Osteocyte (in vitro differentiated cells): ENCODE measurements at places on chromosomes 7 and 10. TPM values are rescaled to one million over a fixed set of nuclear protein-coding genes. Genes with fewer than 3 reads are reported as not detected.
A peak's percentile ranks its signal among the peaks of the same experiment; 100 is the strongest.

The AQP1 gene
- total RNA-seq: 6.0 and 6.7 TPM in 2 replicates

The SLC29A4 gene
- 7.9 and 9.7 TPM in 2 replicates for total RNA-seq

The ETV1 gene
- total RNA-seq: 14.5 and 15.2 TPM in 2 replicates

The TAS2R3 gene
- 1.6 and 2.6 TPM in 2 replicates for total RNA-seq

The GARIN1A gene
- 3.9 TPM in 2 replicates for total RNA-seq

The ZSCAN25 gene
- total RNA-seq: 19.6 and 20.7 TPM in 2 replicates

The PTER gene
- 2.6 and 3.1 TPM in 2 replicates for total RNA-seq

The SLC18A3 gene
- total RNA-seq: 0.32 and 0.34 TPM in 2 replicates

The ERVW-1 gene
- not detected in 2 replicates for total RNA-seq

The FAM221A gene
- total RNA-seq: 4.0 TPM in 2 replicates

The TYW1 gene
- 16.3 and 17.2 TPM in 2 replicates for total RNA-seq

The KIAA1549 gene
- total RNA-seq: 12.2 and 12.8 TPM in 2 replicates

DNA sequence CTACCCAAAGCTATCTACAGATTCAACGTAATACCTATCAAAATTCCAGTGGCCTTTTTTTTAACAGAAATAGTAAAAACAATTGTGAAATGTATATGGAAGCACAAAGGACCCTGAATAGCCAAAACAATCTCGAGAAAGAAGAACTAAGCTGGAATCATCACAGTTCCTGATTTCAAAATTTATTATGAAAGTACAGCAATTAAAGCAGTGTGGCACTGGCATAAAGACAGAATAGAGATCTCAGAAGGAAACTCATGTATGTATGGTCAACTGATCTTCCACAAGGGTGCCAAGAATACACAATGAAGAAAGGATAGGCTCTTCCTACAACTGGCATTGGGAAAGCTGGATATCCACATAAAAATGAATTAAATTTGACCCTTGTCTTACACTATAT, 23.2 kb downstream of the PNLIPRP3 start:
- no peak for DNase-seq
- no peaks in the 10 kb centered on the region for H3K4me1 ChIP-seq
- H3K27ac ChIP-seq: no peak overlapping the region
- peaks cover 27% of the 10 kb centered on the region for H3K27me3 ChIP-seq
- no peak overlapping the region for H3K4me3 ChIP-seq
- no peaks in the 10 kb centered on the region for H3K36me3 ChIP-seq

GRCh38 chr7:92266415-92267241, 20.9 kb downstream of the ANKIB1 start:
- no peak overlapping the region for H3K27ac ChIP-seq
- H3K4me1 ChIP-seq: no peaks in the 10 kb centered on the region
- no peaks in the 10 kb centered on the region for H3K27me3 ChIP-seq
- no peak for DNase-seq

DNA sequence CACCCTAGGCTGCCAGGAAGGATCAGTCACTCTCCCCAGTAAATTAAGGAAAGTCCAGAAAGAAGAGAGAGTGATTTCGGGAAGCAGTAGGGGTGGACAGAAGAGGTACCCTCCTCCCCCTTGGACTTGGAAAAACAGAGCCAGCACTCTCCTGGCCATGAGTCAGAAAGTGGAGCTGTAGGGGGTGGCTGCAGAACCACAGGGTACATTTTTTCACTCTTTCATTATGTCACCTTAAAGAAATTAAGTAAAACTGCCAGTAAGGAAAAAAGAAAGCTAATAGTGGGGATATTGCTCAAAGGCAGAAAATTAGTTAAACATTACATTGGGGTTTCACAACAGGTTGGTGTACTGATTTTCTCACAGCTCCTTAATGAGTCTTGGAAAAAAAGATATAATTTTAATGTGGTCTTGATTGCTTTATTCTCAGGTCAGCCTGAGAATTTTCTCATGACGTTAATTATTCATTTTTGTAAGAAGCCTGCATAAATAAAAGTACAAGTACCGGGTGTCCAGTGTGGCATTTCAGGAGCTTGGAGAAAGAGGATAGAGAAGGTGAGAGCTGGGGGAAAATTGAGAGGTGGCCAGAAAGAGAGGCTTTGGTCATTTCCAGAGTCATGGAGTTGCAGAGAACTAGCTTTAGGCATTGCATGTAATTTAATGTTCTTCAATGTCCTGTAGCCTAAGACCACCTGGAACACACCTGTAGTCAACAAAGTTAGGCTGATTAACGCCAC, 23.2 kb upstream of the AOAH start:
- no peaks in the 10 kb centered on the region for H3K27me3 ChIP-seq
- H3K27ac ChIP-seq: peak overlapping the region; percentile 55
- H3K36me3 ChIP-seq: no peaks in the 10 kb centered on the region
- H3K4me1 ChIP-seq: peaks cover 23% of the 10 kb centered on the region
- DNase-seq: no peak
- peak overlapping the region; percentile 8 for H3K4me3 ChIP-seq

DNA sequence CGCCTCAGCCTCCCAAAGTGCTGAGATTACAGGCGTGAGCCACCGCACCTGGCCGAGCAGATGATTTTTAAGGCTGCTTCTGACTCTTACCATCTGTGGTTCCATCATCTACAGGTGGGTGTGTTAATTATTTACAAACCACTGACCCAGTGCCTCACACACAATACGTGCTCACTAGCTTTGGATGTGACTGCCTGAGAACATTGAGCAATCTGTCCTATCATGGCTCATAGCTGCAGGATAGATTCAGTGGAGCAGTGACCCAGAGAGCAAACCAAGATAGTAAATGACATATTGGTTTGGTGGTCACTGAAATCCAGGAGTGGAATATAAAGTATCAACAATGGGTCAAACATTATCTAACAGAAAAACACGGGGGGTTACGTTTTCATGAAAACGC, 24.1 kb downstream of the GPAM start:
- H3K4me1 ChIP-seq: no peaks in the 10 kb centered on the region
- H3K27me3 ChIP-seq: no peaks in the 10 kb centered on the region
- peaks cover 58% of the 10 kb centered on the region for H3K36me3 ChIP-seq
- no peak for DNase-seq
- H3K27ac ChIP-seq: no peak overlapping the region

- H3K27ac ChIP-seq: no peak overlapping the region
- H3K36me3 ChIP-seq: no peaks in the 10 kb centered on the region
- no peaks in the 10 kb centered on the region for H3K27me3 ChIP-seq
- no peak for DNase-seq
- H3K4me3 ChIP-seq: no peak overlapping the region
- H3K4me1 ChIP-seq: peaks cover 11% of the 10 kb centered on the region
These were observed 65.1 kb downstream of the CAMK1D start for GRCh38 chr10:12414278-12414989.

DNA sequence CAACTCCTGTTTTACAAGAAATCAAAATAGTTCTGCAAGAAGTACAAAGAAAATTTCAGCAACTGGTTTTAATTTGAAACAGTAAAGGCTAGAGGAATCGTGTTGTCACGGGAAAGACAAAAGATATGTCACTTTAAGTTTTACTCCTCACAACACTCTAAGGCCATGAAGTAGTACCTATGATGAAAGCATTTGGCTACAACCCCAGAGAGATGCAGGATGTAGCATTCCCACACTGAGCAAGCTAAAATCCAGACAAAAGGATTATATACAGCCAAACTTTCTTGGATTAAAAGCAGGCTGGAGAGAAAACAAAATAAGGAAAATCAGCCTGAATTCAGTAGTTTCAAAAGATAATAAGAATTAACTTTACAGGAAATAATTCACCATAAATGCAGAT, 245.5 kb upstream of the STEAP1 start:
- H3K4me1 ChIP-seq: no peaks in the 10 kb centered on the region
- no peaks in the 10 kb centered on the region for H3K36me3 ChIP-seq
- H3K27ac ChIP-seq: no peak overlapping the region
- DNase-seq: no peak
- no peaks in the 10 kb centered on the region for H3K27me3 ChIP-seq
- no peak overlapping the region for H3K4me3 ChIP-seq

DNA sequence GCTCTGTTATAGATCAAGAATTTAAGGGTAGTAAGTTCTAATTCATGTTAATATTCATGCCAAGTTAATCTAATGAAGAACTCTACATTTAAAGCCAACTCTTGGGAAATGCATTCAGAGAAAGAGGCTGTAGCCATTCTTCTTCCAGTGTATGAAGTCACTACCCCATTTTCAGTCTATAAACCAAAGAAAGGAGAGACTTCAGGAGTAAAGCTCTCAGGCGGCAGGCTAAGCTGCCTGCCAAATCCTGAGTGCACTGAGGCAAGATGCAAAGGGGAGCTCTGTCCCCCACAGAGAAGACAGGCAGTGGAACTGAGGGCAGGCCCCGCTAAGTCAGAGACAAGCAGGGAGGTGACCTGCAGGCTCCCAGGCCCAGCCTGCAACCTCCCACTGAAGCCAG, 41.5 kb downstream of the SLIT1 start:
- peaks cover 12% of the 10 kb centered on the region for H3K4me1 ChIP-seq
- H3K27ac ChIP-seq: no peak overlapping the region
- no peak for DNase-seq
- H3K36me3 ChIP-seq: no peaks in the 10 kb centered on the region
- no peak overlapping the region for H3K4me3 ChIP-seq
- peaks cover 75% of the 10 kb centered on the region for H3K27me3 ChIP-seq

- no peak for DNase-seq
- peak overlapping the region; percentile 90 for H3K4me3 ChIP-seq
These were observed 159.4 kb downstream of the FRMD4A start for GRCh38 chr10:14171336-14171735.

- peaks cover 44% of the 10 kb centered on the region for H3K4me1 ChIP-seq
- H3K27me3 ChIP-seq: no peaks in the 10 kb centered on the region
These were observed 8.0 kb upstream of the HSPB1 start for GRCh38 chr7:76294344-76295024.

- peaks cover 34% of the 10 kb centered on the region for H3K4me1 ChIP-seq
- H3K36me3 ChIP-seq: peaks cover 2% of the 10 kb centered on the region
- DNase-seq: peak; percentile 80
These were observed 2.0 kb upstream of the HMX3 start for GRCh38 chr10:123133541-123134342.

DNA sequence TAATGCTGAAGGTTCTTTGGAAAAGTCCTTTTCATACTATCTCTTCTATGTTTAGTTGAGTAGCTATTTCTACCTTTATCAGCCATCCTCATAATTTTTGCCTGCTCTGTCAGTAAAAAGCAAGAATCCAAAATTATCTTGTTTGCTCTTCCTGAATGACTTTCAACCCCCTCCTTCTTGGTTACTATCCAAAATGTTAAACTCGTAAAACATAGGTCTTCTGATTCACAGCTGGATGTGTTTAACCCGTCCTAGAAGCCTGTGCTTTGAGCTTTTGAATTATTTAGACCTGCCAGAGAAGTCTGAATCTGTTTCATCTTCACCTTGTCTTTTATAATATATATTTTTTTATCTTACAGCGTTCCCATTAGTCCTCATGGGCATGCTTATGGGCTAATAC, 136.4 kb upstream of the MDFIC start:
- DNase-seq: no peak
- no peak overlapping the region for H3K4me3 ChIP-seq
- H3K27ac ChIP-seq: no peak overlapping the region

- H3K27me3 ChIP-seq: no peaks in the 10 kb centered on the region
- no peaks in the 10 kb centered on the region for H3K4me1 ChIP-seq
- no peak overlapping the region for H3K4me3 ChIP-seq
- H3K36me3 ChIP-seq: no peaks in the 10 kb centered on the region
- DNase-seq: no peak
These were observed 325.6 kb downstream of the PHTF2 start for GRCh38 chr7:78124216-78124615.

- peaks cover 24% of the 10 kb centered on the region for H3K4me1 ChIP-seq
- H3K27ac ChIP-seq: peak overlapping the region; percentile 40
- H3K4me3 ChIP-seq: no peak overlapping the region
- no peaks in the 10 kb centered on the region for H3K27me3 ChIP-seq
- H3K36me3 ChIP-seq: peaks cover 14% of the 10 kb centered on the region
- no peak for DNase-seq
These were observed 14.8 kb downstream of the NACAD start for GRCh38 chr7:45073786-45074527.

DNA sequence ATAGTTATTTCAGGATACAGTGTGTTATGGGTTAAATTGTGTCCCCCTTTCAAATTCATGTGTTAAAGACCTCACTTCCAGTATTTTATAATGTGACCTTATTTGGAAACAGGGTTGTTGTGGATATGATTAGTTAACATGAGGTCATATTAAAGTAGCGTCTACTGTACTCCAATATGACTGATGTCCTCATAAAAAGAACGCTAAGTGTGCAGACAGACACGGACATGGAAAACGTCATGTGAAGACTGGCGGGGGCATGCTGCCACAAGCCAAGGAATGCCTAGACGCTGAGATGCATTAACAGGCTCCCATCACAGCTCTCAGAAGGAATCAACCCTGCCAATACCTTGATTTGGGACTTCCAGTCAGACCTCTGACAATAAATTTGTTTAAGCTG, 1.5 kb upstream of the WDR37 start:
- H3K36me3 ChIP-seq: peaks cover 13% of the 10 kb centered on the region
- H3K4me3 ChIP-seq: peak overlapping the region; percentile 95
- DNase-seq: no peak
- peak overlapping the region; percentile 34 for H3K27ac ChIP-seq
- H3K27me3 ChIP-seq: no peaks in the 10 kb centered on the region

- no peak overlapping the region for H3K4me3 ChIP-seq
- H3K36me3 ChIP-seq: peaks cover 59% of the 10 kb centered on the region
- no peak overlapping the region for H3K27ac ChIP-seq
- H3K4me1 ChIP-seq: no peaks in the 10 kb centered on the region
- no peaks in the 10 kb centered on the region for H3K27me3 ChIP-seq
- no peak for DNase-seq
These were observed 14.1 kb upstream of the TAF3 start for GRCh38 chr10:7804216-7804615.

DNA sequence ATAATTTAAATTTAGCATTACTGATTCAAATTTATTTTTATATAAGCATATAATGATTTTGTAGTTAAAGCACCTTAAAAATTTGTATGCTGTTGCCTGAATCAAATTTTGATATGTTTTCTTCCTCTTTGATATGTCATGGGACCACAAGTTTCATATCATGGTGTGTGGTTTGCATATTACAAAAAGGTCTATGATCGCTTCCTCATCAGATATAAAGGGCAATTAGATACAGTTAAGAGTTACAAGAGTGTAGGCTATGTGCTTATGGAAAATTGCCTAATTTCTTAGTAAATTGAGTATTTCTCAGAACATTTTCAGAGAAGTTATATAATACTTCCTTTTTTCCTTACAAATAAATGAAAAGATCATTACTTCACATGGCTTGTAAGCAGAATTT, 22.2 kb downstream of the MRC1 start:
- no peak overlapping the region for H3K27ac ChIP-seq
- H3K4me1 ChIP-seq: peaks cover 4% of the 10 kb centered on the region

- no peaks in the 10 kb centered on the region for H3K4me1 ChIP-seq
- no peaks in the 10 kb centered on the region for H3K36me3 ChIP-seq
- H3K4me3 ChIP-seq: no peak overlapping the region
- peaks cover 3% of the 10 kb centered on the region for H3K27me3 ChIP-seq
These were observed 789.0 kb downstream of the PHTF2 start for GRCh38 chr7:78587443-78588044.

- H3K27ac ChIP-seq: peak overlapping the region; percentile 82
- DNase-seq: no peak
- H3K27me3 ChIP-seq: no peaks in the 10 kb centered on the region
- H3K4me3 ChIP-seq: no peak overlapping the region
These were observed 63.6 kb upstream of the HGF start for GRCh38 chr7:81833401-81833800.

- no peak overlapping the region for H3K27ac ChIP-seq
- H3K36me3 ChIP-seq: no peaks in the 10 kb centered on the region
- H3K4me1 ChIP-seq: peaks cover 3% of the 10 kb centered on the region
- H3K27me3 ChIP-seq: peaks cover 18% of the 10 kb centered on the region
These were observed 133.1 kb downstream of the WDR11 start for GRCh38 chr10:120984221-120984620.

- no peaks in the 10 kb centered on the region for H3K36me3 ChIP-seq
- no peak for DNase-seq
- no peak overlapping the region for H3K4me3 ChIP-seq
- H3K27ac ChIP-seq: no peak overlapping the region
These were observed 82.5 kb upstream of the SEM1 start for GRCh38 chr7:96792115-96792514.
